ENCODE measurements at places on chromosomes 7 and 10. TPM values are rescaled to one million over a fixed set of nuclear protein-coding genes. Genes with fewer than 3 reads are reported as not detected.

GSTK1 gene
- total RNA-seq, result 433 TPM

ENO4 gene
- not detected for total RNA-seq

DNA sequence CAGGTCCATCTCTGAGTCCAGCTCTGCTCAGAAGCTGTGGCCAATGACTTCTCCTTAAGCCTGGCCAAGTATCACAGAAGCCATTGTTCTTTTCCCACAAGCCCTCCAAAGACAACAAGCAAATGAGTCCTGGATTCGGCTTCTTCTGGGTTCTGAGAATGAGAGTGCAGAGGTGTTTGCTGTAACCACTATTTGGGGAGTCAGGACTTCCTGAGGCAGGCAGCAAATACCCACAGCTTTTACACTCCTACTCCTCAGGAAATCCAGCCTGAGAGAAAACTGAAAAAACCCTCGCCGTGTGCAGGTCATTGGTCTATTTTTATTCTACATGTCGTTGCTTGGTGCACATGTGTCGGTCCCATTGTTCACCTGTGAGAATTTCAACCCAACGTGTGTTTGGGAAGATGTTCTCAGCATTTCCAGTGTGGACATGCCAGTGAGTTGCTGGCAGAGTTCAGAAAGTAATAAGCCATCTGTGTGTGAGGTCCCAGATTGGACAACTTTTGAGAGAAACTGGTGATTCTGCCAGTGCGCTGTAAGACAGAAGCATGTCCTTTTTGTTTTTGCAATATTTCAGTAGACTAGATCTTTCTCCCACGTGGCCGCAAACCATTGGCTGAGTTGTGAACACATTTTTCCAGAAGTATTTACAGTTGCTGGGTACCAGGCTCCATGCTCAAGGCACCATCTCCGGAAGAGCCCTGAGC, 121.6 kb upstream of the LYZL2 start:
- H3K27me3 ChIP-seq, result peaks cover 58% of the 10 kb centered on the region
- no peak overlapping the region for H3K27ac ChIP-seq
- H3K36me3 ChIP-seq, result no peaks in the 10 kb centered on the region

DNA sequence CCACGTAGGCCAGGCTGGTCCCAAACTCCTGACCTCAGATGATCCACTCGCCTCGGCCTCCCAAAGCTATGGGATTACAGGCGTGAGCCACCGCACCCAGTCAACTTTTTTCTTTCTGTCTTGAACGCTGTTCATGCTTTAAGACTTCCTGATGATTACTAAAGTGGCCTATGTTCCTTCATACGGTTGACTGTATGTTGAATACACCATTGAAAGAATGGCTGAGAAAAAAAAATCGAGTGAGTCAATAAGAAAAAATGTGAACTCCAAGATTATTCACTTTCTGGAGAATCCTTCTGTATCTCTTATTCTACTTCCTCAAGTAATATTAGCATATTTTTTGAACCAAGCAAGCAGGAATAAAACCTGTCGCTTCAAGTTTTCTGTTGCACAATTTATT, 955.0 kb downstream of the GATA3 start:
- DNase-seq, result no peak
- H3K27me3 ChIP-seq, result peaks cover 8% of the 10 kb centered on the region
- no peak overlapping the region for H3K4me3 ChIP-seq
- peaks cover 24% of the 10 kb centered on the region for H3K4me1 ChIP-seq

- H3K27me3 ChIP-seq, result peaks cover 38% of the 10 kb centered on the region
- no peak overlapping the region for H3K27ac ChIP-seq
- H3K4me1 ChIP-seq, result no peaks in the 10 kb centered on the region
- H3K4me3 ChIP-seq, result no peak overlapping the region
- H3K36me3 ChIP-seq, result no peaks in the 10 kb centered on the region
Measured at GRCh38 chr10:109737626-109738025, 185.7 kb downstream of the XPNPEP1 start.

DNA sequence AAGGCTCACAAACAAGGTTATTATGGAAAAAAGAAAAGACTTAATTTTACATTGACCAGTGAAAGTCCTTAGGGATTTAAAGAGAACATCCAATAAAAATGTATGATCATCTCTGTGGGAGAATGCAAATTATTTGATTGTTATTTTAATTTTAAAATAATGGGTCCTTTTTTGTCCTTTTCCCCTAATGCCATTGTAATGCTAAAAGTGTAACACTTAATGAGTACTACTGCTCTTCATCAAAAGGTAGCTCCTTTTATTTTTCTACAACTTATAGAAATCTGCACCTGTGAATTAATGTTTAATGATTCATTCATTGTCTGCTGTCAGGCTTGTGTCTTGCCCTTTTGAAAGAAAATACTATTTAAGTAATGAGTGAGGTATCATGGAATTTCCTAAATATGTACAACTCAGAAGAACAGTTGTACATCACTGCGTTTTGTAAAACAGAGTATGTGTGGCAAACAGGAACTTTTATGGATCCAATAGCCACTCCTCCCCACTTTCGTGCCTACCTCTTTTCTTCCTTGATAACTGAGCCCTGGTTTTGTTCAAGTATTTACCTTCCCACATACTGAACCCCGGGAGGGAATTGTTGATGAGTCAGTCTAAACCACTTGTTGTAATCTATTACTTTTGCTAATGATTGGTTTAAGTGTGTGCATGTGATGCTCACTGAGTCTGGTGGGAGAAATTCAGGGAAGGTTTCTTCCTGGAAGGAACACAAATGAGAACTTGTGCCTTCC, 19.9 kb upstream of the TRUB1 start:
- DNase-seq, result no peak
- H3K4me1 ChIP-seq, result no peaks in the 10 kb centered on the region
- no peak overlapping the region for H3K27ac ChIP-seq
- no peaks in the 10 kb centered on the region for H3K36me3 ChIP-seq
- H3K4me3 ChIP-seq, result no peak overlapping the region

DNA sequence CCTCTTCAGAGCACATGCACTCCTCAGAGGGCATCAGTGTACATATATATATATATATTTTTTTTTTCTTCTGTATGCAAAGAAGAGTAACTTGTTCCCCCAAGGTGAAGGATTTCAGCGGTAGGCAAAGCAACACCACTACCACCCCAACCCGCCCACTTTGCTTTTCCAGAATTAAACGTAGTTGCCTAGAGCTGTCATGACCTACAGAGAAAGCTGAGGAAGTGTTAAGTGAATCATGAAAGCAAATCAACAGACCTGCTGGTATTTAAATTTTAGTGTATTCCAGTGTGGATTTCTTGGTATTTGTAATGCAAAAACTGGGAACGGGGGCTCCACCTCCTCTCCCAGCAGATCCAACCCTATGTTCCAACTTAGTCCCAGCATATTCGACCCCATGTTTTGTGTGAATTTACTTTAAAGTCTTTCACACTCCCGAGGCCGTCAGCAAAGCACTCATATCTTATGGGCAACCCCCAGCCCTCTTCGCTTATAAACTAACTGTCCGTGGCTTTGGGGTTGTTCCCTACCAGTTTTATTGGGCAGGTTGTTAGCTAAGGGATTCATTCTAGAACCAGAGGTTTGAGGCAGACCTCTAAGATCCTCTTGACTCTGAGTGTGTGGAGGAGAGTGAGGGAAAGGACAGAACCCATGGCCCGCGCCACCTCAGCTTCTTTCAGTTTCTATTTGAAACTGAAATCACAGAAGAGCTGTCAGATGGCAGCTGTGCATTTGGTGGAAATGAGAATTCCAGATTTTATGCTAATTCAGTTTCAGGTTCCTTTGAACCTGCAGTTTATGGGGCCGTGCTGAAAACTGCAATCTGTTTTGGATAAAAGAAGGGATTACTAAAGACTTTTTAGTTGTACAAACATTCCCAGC, 450.2 kb upstream of the GALNT17 start:
- no peak for DNase-seq
- peak overlapping the region; percentile 82 for H3K4me3 ChIP-seq
- peaks cover 5% of the 10 kb centered on the region for H3K36me3 ChIP-seq

Measured in T-helper 17 cell (primary cell).